RPMI7951 (cell line): ENCODE measurements at places on chromosomes 13 and 19.

DNA sequence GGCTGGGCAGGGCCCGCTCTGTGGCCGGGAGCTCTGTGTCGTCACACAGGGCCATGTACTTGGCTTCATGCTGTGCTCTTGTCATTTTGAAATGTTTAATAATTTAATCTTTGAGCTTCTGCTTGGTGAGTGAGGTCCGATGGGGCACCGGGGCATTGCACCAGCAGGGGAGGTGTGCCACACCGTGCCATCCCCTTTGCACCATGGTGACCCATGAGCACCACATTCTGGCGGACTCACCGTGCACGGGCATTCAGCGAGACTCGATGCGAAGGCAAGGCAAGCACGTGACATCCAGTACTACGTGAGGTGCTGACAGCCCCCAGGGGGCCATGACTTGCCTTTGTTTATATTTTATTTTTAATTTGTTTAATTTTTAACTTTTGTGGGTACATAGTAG, 204.3 kb downstream of the URI1 start:
- DNase-seq = no peak

GRCh38 chr13:20332361-20333096, 100.4 kb upstream of the GJB6 start:
- no peak for DNase-seq

GRCh38 chr13:87798536-87798935, 127.4 kb downstream of the SLITRK5 start:
- DNase-seq = no peak

DNA sequence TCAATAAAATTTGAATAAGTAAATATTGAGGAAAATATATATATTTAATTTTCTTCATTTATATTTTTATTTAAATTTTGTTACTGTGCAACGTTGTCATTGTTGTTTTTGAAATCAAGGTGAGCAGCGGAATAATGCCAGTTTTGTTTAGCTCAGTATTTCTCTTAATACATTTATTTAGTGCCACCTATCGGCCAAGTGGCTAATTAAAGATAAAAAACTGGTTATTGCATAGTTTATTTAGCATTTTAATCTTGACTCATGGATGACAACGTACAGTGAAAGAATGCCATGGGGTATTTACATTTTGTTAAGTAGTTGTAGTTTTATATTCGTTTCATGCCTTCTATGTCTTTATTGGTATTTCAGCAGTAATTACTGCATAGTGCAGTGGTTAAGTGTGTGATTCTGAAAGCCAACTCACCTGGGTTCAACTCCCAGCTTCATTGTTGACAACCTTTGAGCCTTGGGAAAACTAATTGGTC, 265.9 kb downstream of the MYO16 start:
- DNase-seq = peak; percentile 29

DNA sequence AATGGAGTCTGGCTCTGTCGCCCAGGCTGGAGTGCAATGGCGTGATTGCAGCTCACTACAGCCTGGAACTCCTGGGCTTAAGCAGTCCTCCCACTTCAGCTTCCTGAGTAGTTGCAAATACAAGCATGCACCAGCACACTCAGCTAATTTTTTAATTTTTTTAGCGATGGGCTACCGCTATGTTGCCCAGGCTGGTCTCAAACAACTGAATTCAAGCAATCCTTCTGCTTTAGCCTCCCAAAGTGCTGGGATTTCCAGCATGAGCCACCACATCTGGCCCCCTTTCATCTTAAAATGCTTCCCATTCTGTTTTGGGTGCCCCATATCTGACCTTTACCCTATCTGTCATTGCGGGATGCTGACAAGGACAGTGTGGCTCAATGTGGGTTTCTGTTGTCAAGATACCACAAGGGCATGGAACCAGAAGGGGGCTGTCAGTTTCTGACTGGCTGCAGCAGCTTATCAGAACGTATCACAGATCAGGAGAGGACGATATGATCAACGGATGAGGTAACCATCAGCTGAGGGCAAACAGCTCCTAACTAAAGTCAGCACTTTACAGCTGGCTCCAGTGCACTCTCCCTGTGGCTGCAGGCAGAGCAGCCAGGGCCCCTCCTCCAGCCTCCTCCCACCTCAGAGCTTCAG, 32.4 kb downstream of the GPR42 start:
- no peak for DNase-seq

- DNase-seq = no peak
Observed at GRCh38 chr13:44810061-44810840, 179.0 kb downstream of the NUFIP1 start.

- no peak for DNase-seq
Observed at GRCh38 chr19:16594131-16594586, 21.9 kb upstream of the SLC35E1 start.

DNA sequence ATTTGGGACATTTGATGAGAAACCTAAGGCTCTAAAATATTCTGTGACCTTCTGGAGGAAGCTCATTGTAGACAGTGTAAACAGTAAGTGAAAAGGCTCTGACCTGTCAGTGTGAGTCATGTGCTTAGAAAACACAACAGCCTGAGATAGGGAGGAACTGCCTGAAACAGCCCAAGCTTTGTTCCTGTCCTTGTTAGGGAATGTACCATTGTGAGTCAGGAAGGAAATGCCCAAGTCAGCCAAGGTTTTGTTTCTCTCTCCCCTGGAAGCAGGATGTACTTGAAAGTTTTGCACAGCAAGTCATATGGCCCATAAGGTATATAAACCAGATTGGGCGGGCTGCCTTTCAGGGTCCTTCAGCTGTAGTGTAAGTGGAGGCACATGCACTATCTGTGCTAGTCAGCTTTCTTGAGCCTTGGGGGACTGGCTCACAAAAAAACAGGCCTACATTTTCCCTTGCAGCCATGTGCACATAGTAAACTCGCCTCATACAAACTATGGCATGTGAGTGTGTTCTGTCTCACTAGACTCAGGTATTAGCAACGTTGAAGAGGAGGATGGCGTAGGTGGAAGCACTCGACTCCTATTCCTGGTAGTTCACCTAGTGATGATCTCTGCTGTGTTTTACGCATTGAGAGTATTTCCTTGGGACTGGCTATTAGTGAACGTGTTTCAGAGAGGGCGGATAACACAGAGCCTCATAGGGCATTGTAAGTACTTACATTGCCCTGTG, 141.2 kb upstream of the KLHL1 start:
- no peak for DNase-seq

GRCh38 chr19:50190439-50190891, 13.0 kb upstream of the MYH14 start:
- no peak for DNase-seq

- DNase-seq = no peak
Observed at GRCh38 chr13:94056362-94056990, 423.0 kb downstream of the DCT start.

DNA sequence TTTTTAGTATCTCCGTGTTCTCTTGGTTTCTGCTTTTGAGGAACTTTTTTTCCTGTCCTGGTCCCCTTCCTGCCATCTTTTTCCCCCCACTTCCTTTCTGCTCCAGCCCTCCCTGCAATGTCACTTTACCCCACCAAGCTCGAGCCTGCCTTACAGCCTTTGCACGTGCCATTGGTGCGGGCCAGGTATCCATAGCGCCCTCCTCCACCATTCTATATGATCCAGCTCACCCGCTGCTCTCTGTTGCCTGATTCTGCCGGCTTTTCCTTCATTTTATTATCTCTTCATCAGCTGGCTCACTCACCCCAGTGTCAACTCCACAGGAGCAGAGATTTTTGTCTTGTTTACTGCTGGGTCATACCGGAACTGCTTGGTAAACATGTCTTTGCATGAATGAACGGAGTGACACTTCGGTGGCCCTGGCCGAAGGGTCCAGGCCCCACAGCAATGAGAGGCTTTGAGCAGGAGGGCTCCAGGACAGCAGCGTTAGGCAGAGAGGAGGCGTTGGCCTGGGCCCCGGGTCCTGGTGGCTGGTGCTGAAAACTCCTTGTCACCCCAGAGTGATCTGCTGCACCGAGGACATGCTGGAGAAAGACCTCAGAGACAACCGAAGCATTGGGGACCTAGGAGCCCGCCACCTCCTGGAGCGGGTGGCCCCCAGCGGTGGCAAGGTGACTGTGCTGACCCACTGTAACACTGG, 1.2 kb downstream of the MRI1 start:
- no peak for DNase-seq
